Stimulated activated CD8-positive, alpha-beta memory T cell treated with anti-CD3 and anti-CD28 coated beads, Interleukin-2, amount 100 ng/mL, for 1 hour (primary cell): ENCODE measurements at places on chromosomes 1 and 21.

DNA sequence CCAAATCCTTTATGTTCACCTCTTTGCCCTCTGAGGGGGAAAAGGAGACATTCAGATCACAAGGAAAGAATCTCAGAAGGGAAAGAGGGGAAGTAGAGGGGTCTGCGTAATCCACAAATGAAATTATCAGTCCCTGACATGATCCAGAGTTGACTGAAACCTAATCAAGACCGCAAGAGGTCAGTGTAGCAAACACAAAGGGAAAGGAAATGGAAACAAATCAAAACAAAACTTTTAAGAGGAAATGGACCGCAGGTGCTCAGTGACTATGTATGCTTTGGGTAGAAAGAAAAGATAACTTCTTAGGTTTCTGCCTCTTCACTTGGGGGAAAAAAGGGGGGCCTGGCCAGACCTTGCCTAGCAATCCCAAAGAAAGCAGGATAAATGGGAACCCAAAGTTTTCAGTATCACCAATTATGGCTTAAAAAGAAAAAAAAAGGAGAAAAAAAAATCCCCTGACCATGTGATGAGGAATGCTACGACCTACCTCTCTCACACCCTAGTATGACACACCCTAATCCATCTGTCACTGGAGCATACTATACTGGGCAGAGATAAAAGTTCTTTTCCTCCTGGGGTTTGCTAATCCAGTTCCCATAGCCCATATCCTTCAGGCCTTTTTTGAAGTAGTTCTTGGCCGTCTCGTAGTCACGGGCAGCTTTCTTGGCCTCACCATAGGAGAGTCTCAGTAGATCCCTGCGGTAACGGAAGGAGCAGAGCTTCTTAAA is 16.9 kb downstream of the CHRNB2 start:
- DNase-seq = no peak

DNA sequence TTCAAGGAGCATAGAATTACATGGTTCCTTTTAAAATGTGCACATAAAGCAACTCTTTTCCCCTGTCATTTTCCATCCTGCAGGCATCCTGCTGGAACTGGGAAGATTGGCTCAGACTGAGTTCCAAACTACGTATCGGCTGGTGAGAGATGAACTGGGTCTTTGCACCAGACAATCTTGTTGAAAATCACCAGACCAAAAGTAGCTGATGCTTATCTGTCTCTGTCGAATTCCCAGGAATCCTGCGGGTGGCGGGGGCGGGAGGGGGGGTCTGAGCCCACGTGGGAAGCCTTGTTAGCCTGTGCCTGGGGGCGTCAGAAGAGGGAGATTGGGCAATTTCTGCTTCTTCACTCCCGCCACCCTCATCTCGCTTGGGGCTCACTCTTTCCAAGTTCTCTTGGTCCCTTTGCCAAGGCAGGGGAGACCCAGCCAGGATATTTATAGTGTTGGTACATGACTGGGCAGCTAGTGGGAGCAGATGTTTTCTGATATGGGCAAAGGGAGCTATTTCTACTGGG is 90.1 kb upstream of the SLC25A33 start:
- DNase-seq = no peak

DNA sequence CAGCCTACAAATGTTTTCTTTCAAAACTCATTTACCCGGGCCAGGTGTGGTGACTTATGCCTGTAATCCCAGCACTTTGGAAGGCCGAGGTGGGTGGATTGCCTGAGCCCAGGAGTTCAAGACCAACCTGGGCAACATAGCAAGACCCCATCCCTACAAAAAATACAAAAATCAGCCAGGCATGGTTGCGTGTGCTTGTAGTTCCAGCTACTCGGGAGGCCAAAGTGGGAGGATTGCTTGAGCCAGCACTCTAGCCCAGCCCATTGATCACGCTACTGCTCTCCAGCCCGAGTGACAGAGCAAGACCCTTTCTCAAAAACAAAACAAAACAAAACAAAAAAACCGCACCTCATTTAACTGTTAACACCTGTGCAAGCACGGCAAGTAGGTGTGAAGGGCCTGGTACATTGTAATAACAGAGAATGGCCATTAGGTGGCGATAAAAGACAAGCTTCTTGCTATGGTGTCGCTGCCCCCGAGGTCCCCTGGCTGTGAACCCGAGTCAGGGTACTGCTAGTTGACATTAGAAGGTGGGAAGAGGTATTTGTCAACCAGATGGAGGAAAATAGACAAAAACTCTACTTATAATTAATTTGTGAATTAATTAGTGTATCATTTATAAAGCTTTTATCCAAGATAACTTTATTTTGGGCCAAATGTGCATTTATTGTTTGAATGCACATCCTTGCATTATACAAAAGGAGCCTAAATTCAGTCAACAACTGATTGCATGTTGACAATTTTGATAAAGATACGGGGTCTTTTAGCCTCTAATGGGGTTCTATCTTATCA is 66.5 kb downstream of the SH3BGR start:
- DNase-seq = peak; percentile 15

DNA sequence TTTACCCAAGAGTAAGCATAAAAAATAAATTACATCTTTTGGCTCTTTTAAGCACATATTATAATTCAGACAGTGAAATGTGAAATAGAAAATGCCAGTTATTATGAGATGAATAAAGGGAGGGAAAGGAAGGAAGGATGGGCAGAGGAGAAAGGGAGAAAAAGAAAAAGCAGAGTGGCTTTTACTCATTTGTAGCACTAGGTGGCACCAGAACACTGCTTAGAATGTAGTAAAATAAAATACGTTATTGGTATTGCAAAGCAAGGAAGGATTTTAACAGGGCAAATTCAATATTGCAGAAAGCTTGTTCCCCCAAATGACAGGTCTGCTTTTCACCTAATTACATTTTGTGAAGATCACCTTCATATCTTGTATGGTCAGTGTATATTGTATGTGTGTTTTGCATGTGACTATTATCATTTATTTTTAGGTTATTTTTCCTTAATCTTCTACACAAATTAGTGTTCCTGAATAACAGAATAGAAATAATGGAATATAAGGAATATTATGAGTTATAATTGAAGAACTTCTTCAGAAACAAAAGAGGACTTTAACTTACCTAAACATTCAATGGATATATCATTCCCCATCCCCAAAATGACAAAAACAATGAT is 9.1 kb upstream of the PCNX2 start:
- no peak for DNase-seq

- DNase-seq = no peak
Observed at GRCh38 chr1:34354367-34354766, 177.7 kb downstream of the C1orf94 start.

GRCh38 chr21:42466700-42467099 is 29.3 kb downstream of the RSPH1 start:
- no peak for DNase-seq

- DNase-seq = no peak
Observed at GRCh38 chr1:2382621-2383361, 8.6 kb downstream of the MORN1 start.

DNA sequence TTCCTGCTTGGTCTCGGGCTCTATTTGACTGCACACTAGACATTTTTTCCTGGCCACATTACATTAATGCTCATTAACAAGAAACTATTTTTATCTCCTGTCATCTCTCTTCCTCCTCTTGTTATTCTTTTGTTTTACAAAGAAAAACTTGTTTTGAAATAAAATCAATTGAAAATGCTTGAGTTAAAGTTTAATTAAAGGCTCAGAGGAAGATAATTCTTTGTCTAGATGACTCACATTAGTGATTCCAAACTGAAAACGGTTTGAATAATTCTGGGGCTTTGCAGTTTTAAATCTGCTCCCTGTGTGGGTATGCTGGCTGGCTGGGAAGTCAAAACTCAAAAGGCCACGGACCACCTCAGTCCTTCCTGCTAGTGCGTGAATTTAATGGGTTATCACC is 29.6 kb downstream of the RGS5 start:
- DNase-seq = no peak

DNA sequence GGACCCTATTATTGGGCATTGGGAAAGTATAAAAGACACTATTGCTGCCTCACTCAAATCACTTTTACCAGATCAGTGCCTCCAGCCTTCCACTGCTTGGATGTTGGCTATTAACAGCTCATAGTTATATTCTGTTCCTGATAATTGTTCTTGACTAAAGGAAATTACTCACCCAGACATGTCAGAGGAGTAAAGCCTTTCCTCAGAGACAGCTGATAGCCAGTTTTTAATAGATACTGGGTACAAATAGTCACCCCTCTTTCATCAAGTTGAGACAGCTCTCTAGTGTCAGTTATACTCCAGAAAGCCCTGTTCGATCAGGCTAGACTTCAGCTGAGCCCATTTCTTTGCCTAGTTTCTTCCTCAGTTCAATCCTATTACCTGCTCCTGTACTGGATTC is 876.1 kb upstream of the B3GALT2 start:
- no peak for DNase-seq

DNA sequence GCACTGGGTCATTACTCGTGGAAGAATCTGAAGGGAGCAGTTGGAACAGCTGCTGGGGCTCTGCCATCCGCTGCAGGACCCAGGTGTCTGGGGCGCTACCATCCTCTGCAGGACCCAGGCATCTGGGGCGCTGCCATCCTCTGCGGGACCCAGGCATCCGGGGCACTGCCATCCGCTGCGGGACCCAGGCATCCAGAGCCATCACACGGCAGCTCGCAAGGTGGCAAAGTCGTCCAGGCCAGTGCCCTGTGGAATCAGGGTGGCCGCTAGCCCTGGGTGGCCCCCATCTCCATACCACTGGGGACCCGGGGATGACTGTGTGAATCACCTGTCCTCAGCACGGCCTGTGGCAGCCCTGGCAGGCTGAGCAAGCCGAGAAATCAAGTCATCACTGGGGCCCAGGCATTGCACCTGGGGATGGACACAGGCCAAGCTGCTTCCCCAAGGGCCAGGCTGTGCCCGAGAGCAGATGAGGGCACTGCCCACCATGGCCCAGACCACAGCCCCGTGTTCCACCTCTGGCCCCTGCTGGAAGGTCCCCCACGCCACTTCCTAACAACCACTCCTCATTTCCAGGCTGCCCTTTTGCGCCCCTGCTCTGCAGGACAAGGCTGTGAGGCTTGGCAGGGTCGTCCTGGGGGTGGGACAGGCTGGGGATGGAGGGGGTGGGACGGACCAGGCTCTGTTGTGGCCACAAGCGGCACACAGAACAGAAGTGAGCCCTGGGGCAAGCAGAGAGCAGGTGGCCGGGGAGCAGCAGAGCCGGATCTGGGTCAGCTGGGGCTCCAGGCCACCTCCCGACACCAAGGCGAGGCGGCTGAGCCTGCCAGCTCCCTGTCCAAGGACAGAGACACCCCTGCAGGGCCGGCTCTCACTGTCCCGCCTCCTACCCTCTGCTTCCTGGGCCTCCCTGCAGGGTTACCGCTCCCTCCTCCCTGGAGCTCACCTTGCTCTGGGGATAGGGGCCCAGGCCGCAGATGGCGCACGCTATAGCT is 12.7 kb downstream of the GABRD start:
- DNase-seq = no peak

DNA sequence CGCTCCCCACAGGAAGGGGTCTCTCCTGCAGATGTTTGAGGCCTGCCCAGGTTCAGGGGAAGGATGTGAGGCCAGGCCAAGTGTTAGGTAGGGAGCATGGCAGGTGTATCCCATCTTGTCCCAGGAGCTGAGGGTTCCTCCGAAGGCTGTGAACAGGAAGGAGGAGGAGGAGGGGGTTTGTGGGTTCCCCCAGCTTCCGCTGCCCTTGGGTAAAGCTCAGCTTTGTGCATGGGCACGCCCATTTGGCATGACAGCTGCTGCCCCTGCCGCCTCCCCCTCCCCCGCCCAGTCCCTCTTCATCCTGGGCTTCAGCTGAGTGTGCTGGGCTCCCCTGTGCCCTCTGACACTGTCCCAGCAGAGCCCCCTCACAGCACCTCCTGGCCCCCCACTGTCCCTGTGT is 25.5 kb downstream of the TNFRSF8 start:
- no peak for DNase-seq

GRCh38 chr21:28884481-28884880 is 108.2 kb downstream of the LTN1 start:
- no peak for DNase-seq

DNA sequence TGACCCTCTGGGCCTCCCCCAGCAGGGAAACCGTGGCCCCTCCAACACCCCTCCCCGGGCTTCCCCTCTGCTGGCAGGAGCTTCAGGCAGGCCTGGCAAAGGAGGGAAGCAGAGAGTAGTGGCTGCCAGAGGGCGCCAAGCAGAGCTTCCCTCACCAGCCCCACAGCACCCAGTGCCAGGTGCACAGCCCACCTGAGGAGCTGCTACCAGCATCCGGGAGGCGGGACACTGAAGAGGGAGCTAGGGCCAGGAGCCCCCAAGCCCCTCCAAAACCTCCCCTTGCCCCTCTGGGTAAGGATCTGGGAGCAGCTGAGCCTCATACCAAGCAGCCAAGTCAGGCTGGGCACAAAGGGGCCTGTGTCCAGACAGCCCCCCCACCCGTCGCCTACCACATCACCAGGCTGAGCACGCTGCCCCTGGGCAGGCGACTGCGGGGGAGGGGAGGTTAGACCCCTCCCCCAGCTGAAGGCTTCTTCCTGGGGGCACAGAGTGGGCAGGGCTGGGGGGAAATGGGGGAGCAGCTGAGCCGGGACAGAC is 19.6 kb downstream of the CCDC24 start:
- DNase-seq = no peak

DNA sequence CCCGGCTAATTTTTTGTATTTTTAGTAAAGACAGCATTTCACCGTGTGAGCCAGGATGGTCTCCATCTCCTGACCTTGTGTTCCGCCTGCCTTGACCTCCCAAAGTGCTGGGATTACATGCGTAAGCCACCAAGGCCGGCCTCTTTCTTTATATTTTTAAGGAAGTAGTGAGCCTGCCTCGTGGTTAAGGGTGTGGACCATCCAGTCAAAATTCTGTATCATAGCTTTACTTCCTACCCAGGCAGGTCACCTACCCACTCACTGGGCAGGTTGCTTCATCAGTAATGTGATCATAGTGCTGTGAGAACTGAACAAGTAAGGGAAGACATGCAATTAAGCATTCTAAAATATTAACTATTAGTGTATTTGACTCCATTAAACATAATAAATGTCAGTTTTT is 8.1 kb upstream of the ACOT7 start:
- DNase-seq = no peak

- no peak for DNase-seq
Observed at GRCh38 chr1:175470078-175470477, 273.3 kb downstream of the TNR start.
